Activated naive CD4-positive, alpha-beta T cell treated with Interleukin-2 at 50 U/mL for 16 hours (primary cell): ENCODE measurements at places on chromosomes 2 and 18.

GRCh38 chr2:55649211-55649610, 31.8 kb upstream of the PPP4R3B start:
- DNase-seq, result no peak

DNA sequence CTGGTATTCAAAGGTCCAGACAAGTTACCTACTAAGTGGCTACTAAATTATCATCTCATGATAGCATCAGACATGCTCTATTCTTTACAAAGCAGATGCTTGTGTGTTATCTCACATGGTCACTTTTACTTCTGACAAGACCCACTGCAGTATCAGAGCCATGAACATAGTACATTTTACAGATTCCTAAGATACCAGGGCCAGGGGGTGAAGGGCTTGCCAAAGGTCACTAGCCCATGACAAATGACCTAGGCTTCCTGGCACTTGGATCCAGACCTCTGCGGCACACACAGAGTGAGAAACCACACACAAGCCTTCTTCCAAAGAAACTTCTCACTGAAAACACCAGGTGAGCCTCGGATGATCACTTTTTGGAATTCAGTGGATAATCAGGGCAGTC, 446.8 kb downstream of the EIPR1 start:
- no peak for DNase-seq

DNA sequence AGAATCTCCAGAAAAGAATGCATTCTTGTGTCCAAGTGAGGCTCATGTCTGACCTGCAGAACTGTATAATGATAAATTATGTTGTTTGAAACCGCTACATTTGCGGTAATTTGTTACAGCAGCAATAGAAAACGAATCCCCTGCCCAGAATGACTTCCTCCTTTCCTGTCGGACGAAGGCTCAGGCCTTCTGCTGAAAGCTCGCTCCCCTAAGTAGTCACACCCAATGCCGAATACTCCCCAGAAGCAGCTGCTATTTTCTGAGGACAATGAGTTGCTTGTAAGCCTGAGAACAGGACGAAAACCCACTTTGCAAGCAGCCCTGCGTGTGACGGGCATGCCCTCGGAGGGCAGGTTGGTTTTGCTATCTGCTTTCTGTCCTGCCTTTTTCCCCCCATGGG, 27.7 kb upstream of the PTPN4 start:
- DNase-seq, result no peak

GRCh38 chr2:198615972-198616371, 811.6 kb downstream of the PLCL1 start:
- DNase-seq, result no peak

GRCh38 chr18:48668466-48669179, 129.8 kb downstream of the CTIF start:
- DNase-seq, result no peak

DNA sequence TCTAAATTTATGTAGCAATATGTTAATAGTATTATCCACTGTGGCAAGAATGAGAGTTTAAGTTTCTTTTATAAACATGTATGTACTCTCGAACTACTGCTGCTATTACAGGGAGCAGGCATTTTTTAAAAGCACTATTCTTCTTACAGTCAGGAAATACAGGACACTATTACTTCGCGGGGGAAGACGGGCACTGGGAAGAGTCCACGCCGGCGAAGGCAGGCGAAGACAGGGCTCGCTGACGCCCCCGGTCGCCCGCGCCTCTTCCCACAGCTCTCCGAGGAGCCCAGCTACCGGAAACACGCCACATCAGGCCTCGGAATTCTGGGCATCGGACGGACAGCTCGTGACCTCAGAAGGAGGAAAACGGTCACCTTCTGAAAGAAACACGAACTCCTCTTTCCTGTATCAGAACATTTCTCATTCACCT, 90.2 kb downstream of the FAM161A start:
- no peak for DNase-seq

GRCh38 chr18:2217356-2217755, 353.9 kb downstream of the METTL4 start:
- no peak for DNase-seq

- no peak for DNase-seq
Observed at GRCh38 chr2:23373666-23374065, 11.3 kb upstream of the KLHL29 start.

DNA sequence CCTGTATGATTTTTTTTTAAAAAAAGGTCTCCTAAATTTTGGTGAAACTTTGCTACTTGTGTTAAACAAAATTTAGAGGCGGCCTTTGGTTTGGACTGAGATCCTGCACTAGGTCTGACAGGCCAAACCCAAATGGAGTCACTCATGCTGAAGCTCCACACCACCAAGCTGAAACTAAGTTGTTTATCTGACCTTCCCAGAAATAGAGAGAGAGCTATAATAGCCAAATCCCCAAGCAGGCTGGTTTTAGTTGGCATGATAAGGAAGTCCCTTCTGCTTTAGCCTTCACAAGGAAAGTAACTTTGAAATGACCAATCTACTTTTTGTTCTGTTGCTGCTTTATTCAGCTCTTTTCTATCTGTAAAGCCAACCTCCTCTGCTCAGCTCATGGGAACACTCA, 17.1 kb upstream of the THUMPD2 start:
- no peak for DNase-seq

DNA sequence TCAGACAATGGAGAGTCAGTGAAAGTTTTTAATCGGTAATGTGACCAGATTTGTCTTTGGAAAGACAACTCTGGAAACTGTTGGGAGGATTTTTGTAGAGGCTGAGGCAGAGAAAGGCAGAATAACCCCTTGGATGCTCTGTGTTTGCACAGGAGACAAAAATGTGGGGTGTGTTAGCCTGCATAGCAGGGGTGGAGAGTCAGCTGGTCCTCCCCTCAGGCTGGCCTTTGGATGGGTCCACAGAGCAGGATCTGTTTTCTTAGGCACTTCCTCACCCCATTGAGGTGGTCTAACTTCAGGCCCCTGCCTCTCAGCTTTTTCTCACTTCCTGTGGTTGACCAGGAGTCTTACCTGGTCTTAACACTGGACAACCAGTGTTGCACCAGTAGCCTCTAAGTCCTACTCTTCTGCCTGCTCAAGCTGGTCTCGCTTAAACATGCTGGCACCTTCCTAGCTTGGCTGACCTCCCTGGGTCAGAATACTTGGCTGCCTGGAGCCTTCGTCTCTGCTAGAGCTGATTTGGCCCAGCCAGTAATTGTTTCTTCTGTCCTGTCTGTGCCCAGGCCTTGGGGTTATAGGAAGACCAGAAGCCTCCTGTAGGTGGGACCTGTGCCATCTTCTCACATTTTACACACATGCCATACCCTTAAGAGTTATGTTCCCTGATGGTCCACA, 259.8 kb upstream of the RASGRP3 start:
- DNase-seq, result no peak
